Left kidney (tissue), 8 donors: ENCODE measurements at places on chromosomes 5 and 9. TPM values are rescaled to one million over a fixed set of nuclear protein-coding genes. Genes with fewer than 3 reads are reported as not detected.

PCDHGA7 gene
- polyA plus RNA-seq: 2.2 TPM

ZNF454 gene
- polyA plus RNA-seq: 9.9 TPM

FBP2 gene
- 0.10 TPM for polyA plus RNA-seq

TMEM8B gene
- polyA plus RNA-seq: 27.7 TPM

LRRC26 gene
- not detected for polyA plus RNA-seq

MCC gene
- polyA plus RNA-seq: 33.2 TPM

RFESD gene
- polyA plus RNA-seq: 5.0 TPM
